H9 (cell line): ENCODE measurements at places on chromosomes 4 and X. TPM values are rescaled to one million over a fixed set of nuclear protein-coding genes. Genes with fewer than 3 reads are reported as not detected.

Gene REELD1
- not detected in 2 replicates for total RNA-seq

Gene GAGE1
- total RNA-seq: not detected in 2 replicates

Gene PPP2R2C
- 8.1 and 8.6 TPM in 2 replicates for total RNA-seq

Gene HDX
- total RNA-seq: 4.0 and 5.0 TPM in 2 replicates

Gene RAP1GDS1
- total RNA-seq: 25.1 and 25.2 TPM in 2 replicates

Gene GAB3
- 0.42 and 0.46 TPM in 2 replicates for total RNA-seq

Gene GPR101
- total RNA-seq: not detected in 2 replicates

Gene ZNF185
- total RNA-seq: 10.2 and 11.3 TPM in 2 replicates

Gene EGF
- 1.1 and 1.5 TPM in 2 replicates for total RNA-seq

Gene USP51
- 6.2 and 6.8 TPM in 2 replicates for total RNA-seq

Gene REPS2
- 3.7 and 4.7 TPM in 2 replicates for total RNA-seq

Gene CLIC2
- 0.50 and 0.98 TPM in 2 replicates for total RNA-seq

GRCh38 chr4:169219440-169219839 is 51.3 kb downstream of the SH3RF1 start:
- peaks cover 7% of the 10 kb centered on the region for H3K36me3 ChIP-seq
- no peaks in the 10 kb centered on the region for H3K27me3 ChIP-seq
- no peak overlapping the region for H3K4me3 ChIP-seq

- no peaks in the 10 kb centered on the region for H3K4me1 ChIP-seq
- peak; percentile 44 for DNase-seq
- H3K27ac ChIP-seq: no peak overlapping the region
- H3K4me3 ChIP-seq: peak overlapping the region; percentile 83
- H3K36me3 ChIP-seq: peaks cover 15% of the 10 kb centered on the region
Observed at GRCh38 chr4:25234390-25235370, 847 bp downstream of the PI4K2B start.

GRCh38 chr4:26590639-26591038 is 6.8 kb downstream of the TBC1D19 start:
- H3K27ac ChIP-seq: no peak overlapping the region
- no peaks in the 10 kb centered on the region for H3K4me1 ChIP-seq
- DNase-seq: no peak
- H3K36me3 ChIP-seq: no peaks in the 10 kb centered on the region
- no peak overlapping the region for H3K4me3 ChIP-seq

GRCh38 chr4:105631818-105632400 is 76.6 kb downstream of the INTS12 start:
- H3K4me1 ChIP-seq: no peaks in the 10 kb centered on the region
- H3K27me3 ChIP-seq: no peaks in the 10 kb centered on the region
- H3K4me3 ChIP-seq: no peak overlapping the region
- no peak for DNase-seq

DNA sequence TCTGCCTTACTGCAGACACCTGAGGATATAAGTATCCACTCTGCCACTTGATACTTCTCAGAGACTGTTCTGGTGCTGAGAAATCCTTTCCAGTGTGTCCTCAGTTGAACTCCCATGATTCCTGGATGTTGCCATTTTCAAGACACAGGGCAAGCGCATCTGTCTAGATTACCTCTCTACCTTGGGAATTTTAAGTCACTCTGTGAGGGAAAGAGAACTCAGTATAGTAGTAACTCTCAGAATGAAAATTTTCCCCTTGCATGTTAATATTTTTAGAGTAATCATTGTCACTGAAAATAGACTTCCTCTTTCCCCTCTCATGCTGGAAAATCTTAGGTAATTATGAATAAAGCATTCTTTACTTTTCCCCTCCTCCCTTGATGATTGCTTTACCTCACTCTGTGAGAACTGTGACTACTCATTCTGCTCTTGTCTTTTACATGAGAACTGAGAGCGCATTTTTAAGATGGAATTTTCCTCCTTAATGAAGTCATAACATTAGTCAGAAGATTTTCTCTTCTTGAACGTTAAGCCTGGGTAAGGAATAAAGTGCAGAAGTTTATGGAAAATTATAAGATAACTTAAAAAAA is 45.0 kb downstream of the TET2 start:
- no peak overlapping the region for H3K4me3 ChIP-seq
- H3K4me1 ChIP-seq: no peaks in the 10 kb centered on the region
- DNase-seq: no peak
- no peak overlapping the region for H3K27ac ChIP-seq
- no peaks in the 10 kb centered on the region for H3K27me3 ChIP-seq
- no peaks in the 10 kb centered on the region for H3K36me3 ChIP-seq

DNA sequence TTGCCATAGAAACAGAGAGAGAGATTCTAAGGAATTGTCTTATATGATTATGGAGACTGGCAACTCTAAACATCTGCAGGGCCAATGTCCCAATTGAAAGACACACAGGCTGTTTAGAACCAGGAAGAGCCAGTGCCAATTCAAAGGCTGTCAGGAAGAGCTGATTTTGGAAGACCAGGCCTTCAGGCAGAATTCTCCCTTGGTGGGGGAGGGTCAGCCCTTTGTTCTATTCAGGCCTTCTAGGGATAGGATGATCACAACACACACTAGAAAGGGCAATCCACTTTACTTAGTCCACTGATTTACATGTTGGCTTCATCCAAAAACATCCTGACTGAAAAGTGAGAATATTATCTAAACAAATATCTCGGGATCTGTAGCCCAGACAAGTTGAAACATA is 15.2 kb downstream of the C4orf46 start:
- DNase-seq: no peak
- no peak overlapping the region for H3K27ac ChIP-seq
- peaks cover 12% of the 10 kb centered on the region; the same call in 1 of the 2 replicates for H3K36me3 ChIP-seq
- H3K4me1 ChIP-seq: peaks cover 3% of the 10 kb centered on the region; the same call in 1 of the 2 replicates
- no peak overlapping the region for H3K4me3 ChIP-seq

GRCh38 chr4:174555789-174556630 is 33.7 kb upstream of the HPGD start:
- H3K36me3 ChIP-seq: peaks cover 11% of the 10 kb centered on the region
- no peak overlapping the region for H3K27ac ChIP-seq
- 0 out of 2 replicates have a peak, but pooled peaks cover 2% of the 10 kb centered on the region for H3K4me1 ChIP-seq

DNA sequence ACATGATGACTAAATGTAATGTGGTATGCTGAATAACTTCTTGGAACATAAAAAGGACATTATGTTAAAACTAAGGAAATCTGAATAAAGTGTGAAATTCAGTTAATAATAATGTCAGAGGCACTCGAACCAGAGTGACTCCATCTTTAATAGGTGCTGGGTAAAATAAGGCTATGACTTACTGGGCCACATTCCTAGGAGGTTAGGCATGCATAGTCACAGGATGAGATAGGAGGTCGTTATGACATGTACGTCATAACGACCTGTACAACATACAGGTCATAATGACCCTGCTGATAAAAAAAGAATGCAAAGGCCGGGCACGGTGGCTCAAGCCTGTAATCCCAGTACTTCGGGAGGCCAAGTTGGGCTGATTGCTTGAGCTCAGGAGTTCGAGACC is 28.9 kb upstream of the OPHN1 start:
- no peaks in the 10 kb centered on the region; the same call in 2 of the 3 replicates for H3K36me3 ChIP-seq
- H3K4me3 ChIP-seq: no peak overlapping the region
- no peak overlapping the region for H3K27ac ChIP-seq
- DNase-seq: no peak

- H3K36me3 ChIP-seq: peaks cover 14% of the 10 kb centered on the region
- H3K4me3 ChIP-seq: peak overlapping the region; percentile 75
Observed at GRCh38 chrX:413322-414201, 26.9 kb upstream of the PPP2R3B start.

- no peak overlapping the region for H3K27ac ChIP-seq
- no peak overlapping the region for H3K4me3 ChIP-seq
- H3K27me3 ChIP-seq: no peaks in the 10 kb centered on the region
- no peak for DNase-seq
- no peaks in the 10 kb centered on the region for H3K4me1 ChIP-seq
Observed at GRCh38 chrX:120463241-120463640, 5.9 kb downstream of the LAMP2 start.

DNA sequence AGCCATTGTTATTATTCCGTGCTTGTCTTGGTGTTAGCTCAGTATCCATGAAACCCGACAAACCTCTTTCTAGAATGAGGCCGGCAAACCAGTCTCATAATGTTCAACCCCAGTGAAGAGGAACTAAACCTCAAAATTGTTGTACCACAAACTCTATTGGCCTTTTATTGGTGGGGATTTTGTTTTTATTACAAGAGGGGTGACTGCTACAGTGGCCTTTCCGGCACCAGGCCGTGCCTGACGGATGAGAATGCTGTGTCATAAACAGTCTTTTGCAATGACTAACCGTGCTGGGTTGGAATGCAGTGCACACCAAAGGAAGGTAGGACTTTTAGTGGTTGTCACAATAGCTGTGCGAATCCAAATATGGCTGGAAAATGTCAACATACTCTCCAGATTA is 60.8 kb downstream of the SHROOM2 start:
- no peaks in the 10 kb centered on the region for H3K27me3 ChIP-seq
- no peak for DNase-seq
- peaks cover 18% of the 10 kb centered on the region for H3K36me3 ChIP-seq
- H3K4me3 ChIP-seq: no peak overlapping the region
- no peak overlapping the region for H3K27ac ChIP-seq
- H3K4me1 ChIP-seq: peaks cover 7% of the 10 kb centered on the region; the same call in 1 of the 2 replicates

- 0 out of 2 replicates have a peak, but pooled peaks cover 3% of the 10 kb centered on the region for H3K27me3 ChIP-seq
- peaks cover 5% of the 10 kb centered on the region; the same call in 1 of the 2 replicates for H3K4me1 ChIP-seq
Observed at GRCh38 chrX:42696536-42697124, 81.3 kb downstream of the PPP1R2C start.

- no peaks in the 10 kb centered on the region for H3K36me3 ChIP-seq
- no peaks in the 10 kb centered on the region for H3K27me3 ChIP-seq
- no peaks in the 10 kb centered on the region for H3K4me1 ChIP-seq
- H3K27ac ChIP-seq: no peak overlapping the region
- DNase-seq: no peak
Observed at GRCh38 chr4:81256059-81256970, 41.3 kb upstream of the PRKG2 start.

DNA sequence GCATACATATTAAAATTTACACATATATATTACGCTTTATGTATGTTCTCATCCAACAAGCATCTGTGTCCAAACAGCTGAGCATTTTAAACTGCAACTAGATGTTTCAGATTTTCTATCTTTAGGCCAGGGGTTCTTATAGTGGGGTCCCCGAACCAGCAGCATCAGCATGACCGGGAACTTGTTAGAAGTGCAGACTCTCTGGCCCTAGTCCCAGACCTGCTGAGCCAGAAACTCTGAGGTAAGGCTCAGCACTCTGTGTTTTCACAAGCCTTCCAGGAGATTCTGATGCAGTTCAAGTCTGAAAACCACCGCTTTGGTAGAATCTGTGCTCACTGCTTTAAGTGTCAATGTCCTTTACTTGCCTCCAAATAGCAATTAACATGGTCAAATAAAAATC is 266.2 kb upstream of the CASK start:
- H3K36me3 ChIP-seq: peaks cover 4% of the 10 kb centered on the region; the same call in 1 of the 2 replicates
- no peak overlapping the region for H3K4me3 ChIP-seq
- peaks cover 10% of the 10 kb centered on the region for H3K4me1 ChIP-seq
- no peak overlapping the region for H3K27ac ChIP-seq

DNA sequence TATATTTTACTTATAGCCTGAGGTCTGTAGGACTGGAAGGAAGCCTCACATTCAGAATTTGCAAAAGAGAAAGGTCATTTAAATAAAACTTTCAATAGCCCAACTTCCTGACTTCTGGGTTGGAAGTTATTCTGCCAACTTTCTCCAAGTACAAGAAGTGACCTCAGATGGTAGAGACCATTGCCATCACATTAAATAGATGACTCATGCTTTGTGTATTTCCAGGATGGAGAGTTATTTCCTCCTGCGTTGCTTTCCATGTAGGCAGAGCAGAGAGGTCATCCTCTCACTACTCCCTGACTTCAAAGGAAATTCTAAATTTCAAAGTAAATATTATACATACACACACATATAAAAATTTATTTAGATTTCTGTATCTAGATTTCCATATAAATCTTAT is 73.0 kb upstream of the NR3C2 start:
- no peak overlapping the region for H3K27ac ChIP-seq
- no peaks in the 10 kb centered on the region for H3K4me1 ChIP-seq
- no peak overlapping the region for H3K4me3 ChIP-seq

DNA sequence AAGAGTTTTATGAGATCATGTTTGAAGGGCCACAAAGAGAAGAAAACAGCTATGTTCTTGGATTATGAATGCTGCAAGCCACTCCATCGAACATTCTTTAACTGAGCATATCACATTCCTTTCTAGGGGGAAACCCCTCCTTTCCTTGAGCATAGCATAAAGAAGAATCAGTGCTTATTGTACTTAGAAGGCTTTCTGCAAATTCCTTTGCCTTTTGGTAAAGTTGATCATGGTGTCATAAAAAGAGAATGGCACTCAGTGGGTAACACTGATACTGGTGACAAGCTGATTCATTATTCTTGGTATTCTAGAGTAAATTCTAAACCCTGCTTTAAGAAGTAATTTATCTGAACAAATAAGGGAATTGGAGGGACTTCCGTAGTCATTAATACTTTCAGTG is 88.5 kb upstream of the GPR34 start:
- H3K4me1 ChIP-seq: peaks cover 9% of the 10 kb centered on the region; the same call in 1 of the 2 replicates
- no peak overlapping the region for H3K4me3 ChIP-seq
- no peak overlapping the region for H3K27ac ChIP-seq
- no peak for DNase-seq
- peaks cover 5% of the 10 kb centered on the region for H3K36me3 ChIP-seq
- no peaks in the 10 kb centered on the region for H3K27me3 ChIP-seq

DNA sequence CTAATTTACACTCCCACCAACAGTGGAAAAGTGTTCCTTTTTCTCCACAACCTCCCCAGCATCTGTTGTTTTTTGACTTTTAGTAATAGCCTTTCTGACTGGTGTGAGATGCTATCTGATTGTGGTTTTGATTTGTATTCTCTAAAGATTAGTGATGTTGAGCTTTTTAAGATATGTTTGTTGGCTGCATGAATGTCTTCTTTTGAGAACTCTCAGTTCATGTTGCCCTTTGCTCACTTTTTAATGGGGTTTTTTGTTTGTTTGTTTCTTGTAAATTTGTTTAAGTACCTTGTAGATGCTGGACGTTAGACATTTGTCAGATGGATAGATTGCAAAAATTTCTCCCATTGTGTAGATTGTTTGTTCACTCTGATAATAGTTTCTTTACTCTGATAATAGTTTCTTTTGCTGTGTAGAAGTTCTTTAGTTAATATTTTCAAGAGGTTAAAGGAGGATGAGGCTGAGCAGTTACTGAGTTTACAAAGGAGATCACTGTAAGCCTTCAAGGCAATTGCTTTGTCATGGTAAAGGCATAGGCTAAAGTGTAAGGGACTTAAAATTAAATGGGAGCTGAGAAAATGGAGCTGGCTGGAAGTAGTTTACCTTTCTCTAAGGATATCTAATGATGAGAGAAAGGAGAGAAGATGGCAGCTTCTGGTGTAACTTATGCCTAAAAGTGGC is 323.4 kb downstream of the PCDH7 start:
- H3K27me3 ChIP-seq: no peaks in the 10 kb centered on the region
- no peak overlapping the region for H3K27ac ChIP-seq
- DNase-seq: no peak
- no peak overlapping the region for H3K4me3 ChIP-seq
- H3K4me1 ChIP-seq: peaks cover 8% of the 10 kb centered on the region; the same call in 1 of the 2 replicates
- no peaks in the 10 kb centered on the region; the same call in 2 of the 3 replicates for H3K36me3 ChIP-seq
